ENCODE measurements at places on chromosomes 1 and 21.

DNA sequence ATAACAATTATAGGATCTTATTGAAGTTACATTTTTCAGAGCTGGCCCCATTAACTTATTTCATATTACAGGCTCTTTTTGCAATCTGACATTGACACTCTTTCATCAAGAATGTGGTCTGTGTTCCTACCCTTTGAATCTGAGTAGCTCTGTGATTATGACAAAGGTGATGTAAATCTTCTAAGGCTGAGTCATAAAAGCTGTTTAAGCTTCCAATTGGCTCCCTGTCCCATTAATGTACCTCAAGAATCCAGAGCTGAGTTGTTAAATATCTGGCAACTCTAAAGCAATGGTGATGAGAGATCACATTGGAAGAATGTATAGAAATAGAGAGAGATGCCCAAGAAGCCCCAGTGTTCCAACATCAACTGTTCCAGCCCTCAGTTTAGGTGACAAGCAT is 178.5 kb upstream of the DEPDC1 start:
- DNase-seq, result no peak

DNA sequence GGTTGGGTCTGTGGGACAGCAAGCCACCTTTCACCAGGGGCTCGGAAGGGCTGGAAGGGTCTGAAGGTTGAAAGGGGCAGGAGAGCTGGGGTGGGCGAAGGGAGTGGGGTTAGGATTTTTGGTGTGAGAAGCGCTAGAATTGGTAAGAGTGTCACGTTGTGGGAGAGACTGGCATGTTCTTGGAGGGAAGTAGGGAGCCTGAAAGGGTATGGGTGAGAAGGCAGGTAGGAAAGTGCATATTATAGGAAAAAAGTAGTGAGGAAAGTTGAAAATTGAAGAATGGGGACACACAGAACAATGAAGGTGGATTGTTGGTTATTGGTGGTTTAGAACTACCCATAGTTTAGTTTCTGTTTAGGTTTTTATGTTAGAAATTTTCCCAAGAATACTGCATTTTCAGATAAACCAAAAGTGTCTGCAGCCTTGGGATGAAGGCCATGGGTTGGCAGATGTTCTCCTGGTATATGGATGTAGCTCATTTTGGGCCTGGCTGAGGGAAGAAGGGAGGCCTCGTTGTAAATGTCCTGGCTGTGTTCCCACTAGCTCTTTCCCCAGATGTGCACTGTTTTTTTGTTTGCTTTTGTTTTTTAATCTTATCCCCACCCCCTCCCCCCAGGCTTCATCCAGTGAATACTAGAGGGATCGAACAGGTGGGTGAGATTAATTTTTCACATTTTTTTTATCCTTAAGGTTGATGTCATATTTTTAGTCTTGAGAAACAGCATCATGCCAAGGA is 1.2 kb downstream of the LRRC42 start:
- no peak for DNase-seq

DNA sequence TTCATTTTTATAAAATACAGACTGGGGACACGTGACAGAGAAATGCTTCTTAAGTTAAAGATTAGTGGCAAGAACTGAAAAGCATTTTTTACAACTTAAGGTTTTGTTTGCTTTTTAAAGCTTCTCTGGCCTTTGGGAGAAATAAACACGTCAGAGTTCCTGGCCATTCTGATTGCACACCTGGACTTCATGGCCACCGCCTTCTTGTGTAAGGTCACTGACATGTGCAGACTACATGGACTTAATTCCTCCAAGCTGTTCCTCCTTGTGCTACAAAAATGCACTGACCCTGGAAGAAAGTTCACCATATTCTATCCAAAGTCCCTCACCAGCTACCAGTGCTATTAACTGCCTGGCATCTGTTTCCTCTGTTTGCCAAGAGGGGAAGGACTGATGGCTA is 56.1 kb downstream of the GADD45A start:
- DNase-seq, result no peak

DNA sequence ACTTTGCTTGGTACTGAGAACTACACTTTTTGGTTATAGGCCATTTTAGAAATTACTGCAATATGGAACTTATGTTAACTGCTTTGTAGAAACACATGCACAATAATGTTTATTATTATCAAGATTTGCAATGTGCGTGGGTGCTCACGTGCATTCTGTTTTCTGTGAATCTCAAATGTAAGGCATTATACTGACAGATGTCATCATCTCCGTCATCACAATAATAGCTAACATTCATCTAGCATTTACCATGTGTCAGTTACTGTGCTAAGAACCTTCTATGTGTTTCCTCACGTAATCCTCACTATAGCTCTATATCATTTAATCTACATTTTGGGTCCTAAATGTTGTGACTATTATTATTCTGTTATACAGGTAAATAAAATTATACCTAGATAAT is 1214.8 kb upstream of the ADGRL4 start:
- DNase-seq, result no peak

GRCh38 chr1:183424691-183425090 is 6.5 kb upstream of the NMNAT2 start:
- DNase-seq, result no peak

DNA sequence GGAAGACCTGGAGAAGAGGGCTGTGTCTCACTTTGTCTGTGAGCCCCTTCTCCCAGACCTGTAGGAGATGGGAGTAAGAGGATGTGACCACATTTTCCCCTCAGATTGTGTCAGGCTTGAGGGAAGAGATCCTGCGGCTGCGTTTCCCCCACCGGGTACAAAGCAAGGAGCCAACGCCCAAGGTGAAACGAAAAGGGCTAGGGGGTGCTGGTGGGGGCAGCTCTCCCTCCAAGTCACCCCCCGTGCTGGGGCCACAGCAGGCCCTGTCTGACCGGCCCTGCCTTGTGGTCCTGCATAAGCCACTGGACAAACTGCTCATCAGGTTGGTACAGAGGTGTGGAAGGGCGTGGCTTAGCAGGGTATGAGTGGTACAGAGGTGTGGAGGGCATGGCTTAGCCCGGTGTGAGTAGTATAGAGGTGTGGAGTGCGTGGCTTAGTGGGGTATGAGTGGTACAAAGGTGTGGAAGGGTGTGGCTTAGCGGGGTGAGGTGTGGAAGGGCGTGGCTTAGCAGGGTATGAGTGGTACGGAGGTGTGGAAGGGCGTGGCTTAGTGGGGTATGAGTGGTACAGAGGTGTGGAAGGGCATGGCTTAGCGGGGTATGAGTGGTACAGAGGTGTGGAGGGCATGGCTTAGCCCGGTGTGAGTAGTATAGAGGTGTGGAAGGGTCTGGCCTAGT is 30.6 kb downstream of the HYI start:
- DNase-seq, result no peak

- no peak for DNase-seq
These were observed 56.2 kb downstream of the PEX14 start for GRCh38 chr1:10530756-10531495.

- DNase-seq, result peak; percentile 38
These were observed 19.7 kb downstream of the ACBD6 start for GRCh38 chr1:180482425-180483275.

GRCh38 chr1:29500041-29500440 is 263.7 kb downstream of the PTPRU start:
- no peak for DNase-seq

- DNase-seq, result no peak
These were observed 108.6 kb downstream of the CASZ1 start for GRCh38 chr1:10687782-10688408.

GRCh38 chr1:244092964-244093638 is 42.0 kb downstream of the ZBTB18 start:
- no peak for DNase-seq

DNA sequence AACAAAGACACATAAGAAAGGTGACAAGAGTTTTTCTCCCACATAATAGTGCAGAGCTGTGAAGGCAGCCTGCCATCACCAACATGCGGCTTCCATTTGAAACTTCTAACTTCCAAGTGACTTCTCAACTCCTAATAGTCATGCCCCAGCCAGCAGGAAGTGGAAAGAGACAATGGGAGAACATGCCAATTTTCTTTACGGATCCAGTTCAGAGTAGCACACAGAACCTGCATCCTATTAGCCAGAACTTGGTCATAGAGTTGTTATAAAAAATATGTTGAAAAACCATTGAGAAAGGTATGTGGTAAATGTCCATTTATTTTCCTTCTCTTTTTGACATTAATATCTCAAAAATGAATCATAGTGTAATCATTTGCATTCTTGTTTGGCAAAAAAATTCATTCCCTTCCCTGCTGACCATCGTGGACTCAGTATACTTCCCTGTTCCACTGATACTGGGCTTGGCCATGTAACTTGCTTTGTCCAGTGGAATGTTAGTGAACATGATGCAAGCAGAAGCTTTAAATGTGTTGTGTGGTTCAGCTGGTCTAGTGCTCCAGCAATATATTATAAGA is 197.4 kb downstream of the SEC16B start:
- no peak for DNase-seq

DNA sequence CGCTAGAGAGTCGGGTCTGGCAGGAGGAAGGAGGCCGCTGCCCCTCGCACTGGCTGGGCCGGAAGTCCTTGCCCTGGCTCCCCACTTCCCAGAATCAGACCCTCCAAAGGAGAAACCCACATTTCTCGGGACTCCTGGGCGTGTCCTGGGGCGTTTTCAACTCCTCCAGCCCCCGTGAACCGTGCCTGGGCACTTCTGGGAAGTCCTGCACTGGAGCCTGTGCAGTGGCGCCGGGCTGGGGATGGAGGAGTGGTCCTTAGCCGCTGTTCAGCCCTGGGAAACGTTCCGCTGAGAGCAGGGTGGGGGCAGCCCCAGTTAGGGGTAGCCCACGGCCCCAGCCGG is 3.0 kb downstream of the IGSF21 start:
- no peak for DNase-seq

GRCh38 chr1:8202182-8202905 is 115.6 kb upstream of the SLC45A1 start:
- no peak for DNase-seq

GRCh38 chr1:36522461-36523229 is 39.9 kb upstream of the CSF3R start:
- no peak for DNase-seq

GRCh38 chr1:154219541-154219940 is 1.2 kb upstream of the UBAP2L start:
- DNase-seq, result peak; percentile 14

GRCh38 chr1:5513179-5513578 is 479.0 kb downstream of the NPHP4 start:
- no peak for DNase-seq

DNA sequence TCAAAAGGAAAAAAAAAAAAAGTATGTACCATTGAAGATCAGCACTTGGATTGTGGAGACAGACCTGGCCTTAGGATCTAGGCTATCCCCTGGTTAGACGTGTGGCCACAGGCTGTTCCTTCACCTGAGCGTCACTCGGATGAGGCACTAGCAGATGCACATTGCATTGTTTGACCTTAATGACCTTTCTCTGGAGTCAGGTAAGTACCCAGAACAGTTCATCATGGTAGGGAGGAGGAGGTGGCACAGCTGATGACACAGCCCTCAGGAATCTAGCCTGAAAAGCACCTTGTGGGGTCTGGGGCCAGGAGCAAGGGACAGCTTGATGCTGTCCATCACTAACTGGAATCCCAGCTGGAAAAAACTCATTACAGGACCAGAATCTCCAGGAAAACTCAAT is 21.2 kb downstream of the NECAP2 start:
- no peak for DNase-seq

DNA sequence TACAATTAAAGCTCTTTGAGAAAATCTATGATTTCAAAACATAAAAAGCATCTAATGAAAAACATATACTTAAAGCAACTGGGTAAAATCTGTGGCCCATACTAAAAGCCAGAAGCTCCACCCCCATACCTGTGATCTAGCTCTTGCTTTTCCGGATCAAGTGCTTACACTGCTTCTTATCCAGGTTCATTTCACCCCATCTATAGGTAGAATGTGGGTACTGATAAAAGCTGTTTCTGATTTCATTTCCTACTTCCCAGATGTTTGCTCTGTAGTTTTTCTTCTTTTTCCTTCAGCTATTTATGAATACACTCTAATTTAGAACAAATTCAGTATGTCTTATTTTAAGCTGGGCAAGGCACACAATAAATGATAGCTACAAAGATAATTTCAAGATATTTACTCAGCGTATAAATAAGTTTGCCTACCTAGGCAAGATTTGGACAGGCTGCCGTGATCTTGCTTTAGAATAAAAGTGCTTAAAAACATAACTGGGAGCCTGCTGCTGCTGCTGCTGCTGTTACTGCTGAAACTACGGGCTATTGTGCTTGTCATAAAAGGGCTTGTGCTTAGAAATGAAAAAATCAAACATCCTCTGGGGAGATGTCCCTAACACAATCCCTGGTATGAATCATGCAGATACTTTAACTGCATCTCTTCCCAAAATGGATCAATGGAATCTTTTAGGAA is 2.1 kb downstream of the SIPA1L2 start:
- peak; percentile 45 for DNase-seq

DNA sequence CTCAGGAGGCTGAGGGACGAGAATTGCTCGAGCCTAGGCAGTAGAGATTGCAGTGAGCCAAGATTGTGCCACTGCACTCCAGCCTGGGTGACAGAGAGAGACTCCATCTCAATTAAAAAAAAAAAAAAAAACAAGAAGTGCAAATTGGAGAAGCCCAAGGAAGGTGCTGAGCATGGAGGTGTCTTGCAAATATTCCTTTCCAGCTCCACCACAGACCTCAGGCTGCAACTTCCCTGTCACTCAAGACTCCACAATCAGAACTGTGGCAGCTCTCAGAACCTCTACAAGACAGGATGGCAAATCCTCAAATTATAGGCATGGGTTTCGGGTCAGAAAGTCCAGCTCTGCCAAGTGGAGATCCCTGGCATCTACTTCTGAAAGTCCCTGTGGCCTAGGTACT is 104.4 kb upstream of the TIAM1 start:
- no peak for DNase-seq

- no peak for DNase-seq
These were observed 470.5 kb downstream of the LTN1 start for GRCh38 chr21:28522014-28522799.

- peak; percentile 77 for DNase-seq
These were observed 38.6 kb upstream of the EPS8L3 start for GRCh38 chr1:109802136-109802900.

GRCh38 chr1:235326719-235327558 is 1.0 kb downstream of the ARID4B start:
- peak; percentile 58 for DNase-seq

DNA sequence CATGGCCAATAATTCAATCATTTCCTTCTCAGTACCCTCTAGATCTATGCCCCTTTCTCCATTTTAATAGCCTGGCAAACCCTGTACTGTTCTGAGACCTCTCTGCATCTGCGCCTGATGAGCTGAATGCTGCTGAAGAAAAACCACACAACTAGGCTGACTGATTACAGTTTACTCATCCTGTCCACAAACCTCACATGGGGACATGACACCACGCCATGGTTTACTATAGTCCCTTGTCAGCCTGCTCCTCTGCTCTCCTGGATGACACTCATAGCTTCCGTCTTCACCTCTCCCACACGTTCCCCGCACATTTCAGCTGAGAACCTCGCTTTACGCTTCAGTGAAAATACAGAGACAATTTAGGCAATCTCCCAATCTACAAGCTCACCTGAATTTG is 59.7 kb downstream of the DESI2 start:
- peak; percentile 62 for DNase-seq

Measured in activated CD4-positive, alpha-beta T cell treated with anti-CD3 and anti-CD28 coated beads, Interleukin-2, amount 50 U/mL, for 16 hours (primary cell).